Left renal cortex interstitium (tissue), 4 donors: ENCODE measurements at places on chromosomes 3 and 15. TPM values are rescaled to one million over a fixed set of nuclear protein-coding genes. Genes with fewer than 3 reads are reported as not detected.

Gene ASB14
- polyA plus RNA-seq, result 1.7 TPM

Gene POLR2M
- polyA plus RNA-seq, result 99.2 TPM

Gene GALNT15
- 3.9 TPM for polyA plus RNA-seq

Gene LRRC34
- 14.3 TPM for polyA plus RNA-seq

Gene DUOXA2
- polyA plus RNA-seq, result not detected

Gene ACTRT3
- 4.9 TPM for polyA plus RNA-seq

Gene NPAP1
- 0.18 TPM for polyA plus RNA-seq

Gene TLR9
- 0.17 TPM for polyA plus RNA-seq

Gene CYP19A1
- polyA plus RNA-seq, result not detected

Gene UPK1B
- 9.0 TPM for polyA plus RNA-seq

Gene KATNBL1
- 99.3 TPM for polyA plus RNA-seq

Gene EAF2
- 7.9 TPM for polyA plus RNA-seq

Gene SAXO2
- 4.4 TPM for polyA plus RNA-seq

Gene HYKK
- 7.7 TPM for polyA plus RNA-seq
